Activated naive CD4-positive, alpha-beta T cell treated with anti-CD3 and anti-CD28 coated beads for 36 hours (primary cell): ENCODE measurements at places on chromosomes 2 and 18. TPM values are rescaled to one million over a fixed set of nuclear protein-coding genes. Genes with fewer than 3 reads are reported as not detected.

GALNT5 gene
- not detected for total RNA-seq

CLASP1 gene
- total RNA-seq = 51.5 TPM

DNA sequence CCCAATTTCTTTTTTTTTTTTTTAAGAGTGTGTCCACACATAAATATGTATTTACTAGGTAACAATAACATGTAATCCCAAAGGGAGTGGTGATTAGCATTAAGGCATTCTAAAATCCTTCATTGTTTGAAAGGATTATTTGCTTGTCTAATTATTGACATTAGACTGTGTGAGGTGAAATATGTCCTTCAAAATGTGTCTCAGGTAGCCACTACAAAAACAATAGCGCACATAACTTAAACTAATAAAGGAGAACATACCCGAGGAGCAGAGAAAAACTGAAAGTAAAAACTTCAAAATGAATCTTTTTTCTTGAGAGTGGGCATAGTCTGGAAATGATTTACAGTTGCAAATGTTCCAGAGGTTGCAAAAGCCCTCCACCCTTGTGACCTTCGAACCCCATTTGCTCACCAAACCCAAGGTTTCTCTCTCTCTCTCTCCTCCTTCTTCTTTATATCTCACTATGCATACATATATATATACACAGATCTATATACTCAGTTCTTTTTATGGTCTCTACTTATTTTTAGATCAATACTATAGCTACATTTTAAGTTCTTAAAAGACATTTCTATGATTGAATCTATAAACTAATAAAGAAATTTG is 24.4 kb upstream of the FRZB start:
- H3K27me3 ChIP-seq = peaks cover 2% of the 10 kb centered on the region
- no peaks in the 10 kb centered on the region for H3K36me3 ChIP-seq
- no peak overlapping the region for H3K27ac ChIP-seq
- DNase-seq = no peak
- H3K4me3 ChIP-seq = no peak overlapping the region

GRCh38 chr18:53780666-53781065 is 443.8 kb downstream of the MBD2 start:
- no peak overlapping the region for H3K4me3 ChIP-seq
- H3K4me1 ChIP-seq = no peaks in the 10 kb centered on the region
- H3K27ac ChIP-seq = no peak overlapping the region
- DNase-seq = no peak
- no peaks in the 10 kb centered on the region for H3K27me3 ChIP-seq

DNA sequence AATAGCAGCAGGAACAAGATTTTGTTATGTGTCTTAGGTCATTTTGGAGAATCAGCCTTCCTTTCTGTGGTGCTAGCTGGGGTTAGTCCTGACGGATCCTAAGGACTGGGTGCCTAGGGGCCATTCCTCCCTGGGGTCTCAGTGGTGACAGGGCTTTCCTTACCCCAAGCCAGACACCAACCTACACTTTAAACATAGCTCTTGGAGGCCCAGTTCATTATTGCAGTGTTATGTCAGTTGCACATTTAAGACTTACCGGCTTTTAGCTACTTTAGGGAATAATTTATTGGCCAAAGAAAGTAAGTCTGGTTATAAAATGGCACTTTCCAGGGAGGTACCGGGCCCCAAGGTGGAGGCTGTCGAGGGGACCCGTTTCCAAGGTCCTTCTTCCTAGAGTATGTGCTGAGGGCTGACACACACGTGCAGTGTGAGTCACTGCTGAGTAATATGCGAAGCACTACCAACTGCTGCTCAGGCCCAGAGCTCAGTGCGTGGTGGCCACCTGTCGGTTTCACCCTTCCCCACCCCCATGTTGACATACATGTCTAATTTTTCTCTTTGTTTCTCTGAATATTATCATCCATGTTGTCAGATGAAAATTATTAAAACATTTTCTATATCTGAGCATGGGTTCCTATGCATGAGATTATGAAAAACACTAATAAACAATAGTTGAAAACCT is 37.0 kb upstream of the GRHL1 start:
- DNase-seq = peak; percentile 57
- no peak overlapping the region for H3K4me3 ChIP-seq
- H3K4me1 ChIP-seq = peaks cover 9% of the 10 kb centered on the region
- H3K27ac ChIP-seq = no peak overlapping the region
- peaks cover 14% of the 10 kb centered on the region for H3K36me3 ChIP-seq

DNA sequence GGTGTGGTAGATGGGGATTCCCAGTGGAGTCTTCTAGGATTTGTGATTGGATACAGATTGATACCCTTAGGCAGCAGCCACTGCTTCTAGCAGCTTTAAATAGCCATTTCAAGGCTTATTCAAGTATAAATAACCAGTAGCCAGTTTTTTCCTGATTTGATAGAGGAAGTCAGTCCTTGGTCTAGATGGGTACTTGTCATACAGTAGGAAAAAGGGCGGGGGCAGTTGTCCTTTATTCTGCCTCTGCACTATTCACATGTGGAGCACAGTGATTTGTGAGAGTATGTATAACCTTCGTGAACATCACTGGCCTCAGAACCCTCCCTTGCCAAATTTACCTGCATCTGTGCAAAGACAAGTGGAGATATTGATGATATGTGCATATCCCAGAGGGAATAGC is 6.8 kb downstream of the PPP1CB start:
- no peak overlapping the region for H3K4me3 ChIP-seq
- peaks cover 79% of the 10 kb centered on the region for H3K4me1 ChIP-seq
- H3K27ac ChIP-seq = peak overlapping the region; percentile 32

GRCh38 chr2:109528811-109529501 is 84.8 kb downstream of the SEPTIN10 start:
- H3K27ac ChIP-seq = no peak overlapping the region
- no peak overlapping the region for H3K4me3 ChIP-seq
- no peaks in the 10 kb centered on the region for H3K4me1 ChIP-seq
- DNase-seq = no peak
- peaks cover 2% of the 10 kb centered on the region for H3K27me3 ChIP-seq

DNA sequence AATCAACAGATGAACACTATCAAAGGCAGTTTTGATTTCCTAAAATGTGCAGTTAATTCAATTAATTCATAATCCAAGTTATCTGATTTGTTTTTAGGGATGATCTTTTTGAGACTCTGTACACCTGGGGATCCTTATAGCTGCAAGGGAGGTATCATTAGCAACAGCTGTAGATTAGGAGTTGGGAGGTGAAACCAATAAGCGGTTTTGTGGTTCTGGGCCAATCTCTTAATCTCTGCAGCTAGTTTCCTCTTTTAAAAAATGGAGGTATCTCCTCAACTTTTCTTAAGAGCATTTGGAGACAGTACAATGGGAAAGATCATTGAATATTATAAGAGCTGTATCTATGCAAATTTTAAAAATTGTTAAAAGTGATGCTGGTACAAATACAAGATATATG is 126.0 kb downstream of the MC4R start:
- H3K27ac ChIP-seq = no peak overlapping the region
- H3K4me1 ChIP-seq = no peaks in the 10 kb centered on the region
- no peak for DNase-seq
- no peaks in the 10 kb centered on the region for H3K36me3 ChIP-seq
- H3K4me3 ChIP-seq = no peak overlapping the region

- H3K4me1 ChIP-seq = peaks cover 5% of the 10 kb centered on the region
- DNase-seq = no peak
- no peak overlapping the region for H3K4me3 ChIP-seq
- H3K27me3 ChIP-seq = no peaks in the 10 kb centered on the region
Observed at GRCh38 chr2:9331704-9332103, 91.6 kb downstream of the ITGB1BP1 start.

DNA sequence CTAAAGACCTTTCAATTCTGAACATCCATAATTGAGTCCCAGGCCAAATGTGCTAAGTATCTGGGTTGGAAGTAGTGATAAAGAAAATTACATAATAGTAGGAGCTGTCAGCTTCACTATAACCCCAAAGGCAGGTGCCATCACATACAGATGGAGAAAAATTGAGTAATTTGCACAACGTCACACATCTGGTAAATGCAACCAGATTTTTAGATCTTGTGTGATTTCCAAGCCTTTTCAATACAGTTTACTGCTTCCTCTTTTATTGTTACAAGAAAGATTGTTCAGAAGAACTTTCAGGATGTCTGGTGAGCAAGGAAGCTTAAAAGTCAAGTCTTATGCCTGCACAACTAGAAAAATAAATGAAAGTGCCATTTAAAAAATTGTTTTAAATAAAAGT is 62.3 kb downstream of the UBE2E3 start:
- H3K36me3 ChIP-seq = no peaks in the 10 kb centered on the region
- H3K4me1 ChIP-seq = peaks cover 5% of the 10 kb centered on the region
- H3K4me3 ChIP-seq = no peak overlapping the region
- no peak overlapping the region for H3K27ac ChIP-seq
